ENCODE measurements at places on chromosomes 1 and 21.
A peak's percentile ranks its signal among the peaks of the same experiment; 100 is the strongest.

DNA sequence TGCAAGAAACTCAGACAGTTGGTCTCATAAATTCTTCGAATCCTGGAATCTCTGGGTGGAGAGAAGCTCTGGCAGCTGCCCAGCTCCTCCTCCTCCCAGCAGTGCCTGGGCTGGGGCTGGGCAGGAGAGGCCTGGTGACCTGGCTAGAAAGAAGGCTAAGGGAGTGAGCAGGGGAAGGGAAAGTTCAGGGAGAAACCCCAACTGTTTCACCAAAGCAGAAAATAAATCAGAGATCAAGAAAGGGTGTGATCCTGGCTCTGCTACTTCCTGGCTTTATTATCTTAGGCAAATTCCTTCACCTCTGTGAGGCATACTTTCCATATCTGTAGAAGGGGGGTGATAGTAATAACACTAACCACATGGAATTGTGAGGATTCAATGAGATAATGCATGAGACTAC, 8.8 kb upstream of the COL16A1 start:
- DNase-seq: peak; percentile 99

DNA sequence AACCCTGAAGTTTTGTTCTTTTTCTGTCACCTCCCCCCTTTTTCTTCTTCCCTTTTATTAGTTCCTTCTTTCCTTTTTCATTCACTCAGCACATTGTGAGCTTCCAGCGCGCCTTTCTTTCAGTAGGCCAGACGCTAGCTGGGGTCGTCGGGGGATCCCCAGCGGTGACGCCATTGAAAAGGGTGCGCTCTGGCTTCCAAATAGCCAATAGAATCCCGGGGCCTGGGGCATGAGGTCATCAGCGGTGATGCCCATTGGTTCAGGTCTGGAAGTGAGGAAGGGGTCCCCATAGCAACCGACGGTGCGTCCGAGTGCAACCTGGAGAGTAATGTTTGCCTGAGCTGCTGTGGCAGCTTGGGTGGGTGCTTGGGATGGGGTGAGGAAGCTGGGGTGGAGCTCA, 6.9 kb upstream of the EFNA3 start:
- DNase-seq: no peak

DNA sequence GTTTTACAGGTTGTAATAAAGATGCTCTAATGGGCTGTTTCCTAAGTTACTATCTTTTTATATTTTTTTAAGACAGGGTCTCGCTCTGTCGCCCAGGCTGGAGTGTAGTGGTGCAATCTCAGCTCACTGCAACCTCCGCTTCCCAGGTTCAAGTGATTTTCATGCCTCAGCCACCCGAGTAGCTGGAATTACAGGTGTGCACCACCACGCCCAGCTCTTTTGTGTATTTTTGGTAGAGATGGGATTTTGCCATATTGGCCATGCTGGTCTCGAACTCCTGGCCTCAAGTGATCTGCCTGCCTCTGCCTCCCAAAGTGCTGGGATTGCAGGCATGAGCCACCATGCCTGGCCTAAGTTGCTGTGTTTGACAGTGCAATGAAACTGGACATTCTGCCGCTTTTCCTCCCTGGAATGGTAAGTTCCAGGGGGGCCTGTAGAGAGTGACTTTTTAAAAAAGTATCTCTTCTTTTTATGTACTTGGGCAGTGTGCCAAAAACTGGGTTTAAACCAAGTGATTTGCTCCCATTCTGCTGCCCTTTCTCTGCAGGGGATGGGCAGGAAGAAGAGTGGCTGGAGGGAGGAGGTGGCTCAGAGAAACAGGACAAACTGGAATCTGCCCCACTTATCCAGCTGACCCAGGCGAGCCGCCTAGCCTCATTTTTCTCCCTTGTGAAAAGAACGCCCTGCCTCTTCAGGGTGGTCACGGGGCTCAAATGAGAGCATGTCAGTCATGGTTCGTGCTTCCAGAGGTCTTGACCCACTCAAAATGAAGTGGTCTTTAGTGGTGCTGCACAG, 2.3 kb downstream of the SLC37A1 start:
- DNase-seq: peak; percentile 44

GRCh38 chr21:34602061-34602460, 12.9 kb downstream of the RCAN1 start:
- DNase-seq: no peak

DNA sequence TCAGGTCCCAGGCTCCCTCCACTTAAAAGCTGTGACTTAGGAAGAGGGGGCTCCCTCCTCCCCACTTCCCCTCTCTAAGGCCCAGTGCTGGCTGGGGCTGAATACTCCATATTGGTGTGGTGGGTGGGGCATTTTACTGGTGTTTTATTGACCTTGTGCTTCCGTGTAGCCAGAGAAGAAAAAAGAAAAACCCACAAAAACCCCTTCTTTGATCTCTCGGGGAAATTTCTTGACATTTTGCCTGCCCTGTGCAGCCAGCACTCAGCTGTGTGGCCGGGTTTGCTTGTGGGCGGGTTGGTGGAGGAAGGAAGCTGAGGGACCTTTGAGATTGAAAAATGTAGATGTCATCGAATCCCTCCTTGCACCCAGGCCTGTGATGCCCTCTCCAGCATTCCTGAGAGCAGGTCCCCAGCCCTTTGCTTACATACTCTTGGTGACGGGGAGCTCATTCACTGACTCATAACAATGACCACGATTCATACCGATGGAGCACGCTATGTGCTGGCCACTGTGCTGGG, 24.8 kb downstream of the TNFRSF8 start:
- no peak for DNase-seq

DNA sequence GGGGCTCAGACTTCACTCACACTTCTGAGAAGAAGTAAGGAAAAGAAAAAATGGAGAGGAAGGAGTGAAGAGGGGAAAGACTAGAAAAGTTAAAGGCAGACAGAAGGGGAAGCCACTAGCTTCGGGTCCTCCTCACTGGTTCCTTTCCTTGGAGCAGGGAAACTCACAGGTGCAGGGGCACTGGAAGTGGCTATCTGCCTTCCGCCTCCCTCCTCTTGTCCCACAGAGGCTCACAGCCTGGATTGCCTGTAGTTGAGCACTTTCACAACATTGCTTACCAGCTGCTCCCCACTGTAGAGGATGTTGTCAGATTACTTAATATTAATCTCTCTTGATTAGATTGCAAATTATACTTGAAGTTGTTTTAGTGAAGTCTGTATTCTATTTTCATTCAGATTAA, 21.6 kb upstream of the ABCA4 start:
- DNase-seq: no peak

- no peak for DNase-seq
Measured at GRCh38 chr21:36587388-36587787, 107.5 kb upstream of the CLDN14 start.

- DNase-seq: no peak
Measured at GRCh38 chr1:83970802-83971201, 28.1 kb downstream of the TTLL7 start.

All from EH (cell line).